ENCODE measurements at places on chromosomes 1 and 21.

DNA sequence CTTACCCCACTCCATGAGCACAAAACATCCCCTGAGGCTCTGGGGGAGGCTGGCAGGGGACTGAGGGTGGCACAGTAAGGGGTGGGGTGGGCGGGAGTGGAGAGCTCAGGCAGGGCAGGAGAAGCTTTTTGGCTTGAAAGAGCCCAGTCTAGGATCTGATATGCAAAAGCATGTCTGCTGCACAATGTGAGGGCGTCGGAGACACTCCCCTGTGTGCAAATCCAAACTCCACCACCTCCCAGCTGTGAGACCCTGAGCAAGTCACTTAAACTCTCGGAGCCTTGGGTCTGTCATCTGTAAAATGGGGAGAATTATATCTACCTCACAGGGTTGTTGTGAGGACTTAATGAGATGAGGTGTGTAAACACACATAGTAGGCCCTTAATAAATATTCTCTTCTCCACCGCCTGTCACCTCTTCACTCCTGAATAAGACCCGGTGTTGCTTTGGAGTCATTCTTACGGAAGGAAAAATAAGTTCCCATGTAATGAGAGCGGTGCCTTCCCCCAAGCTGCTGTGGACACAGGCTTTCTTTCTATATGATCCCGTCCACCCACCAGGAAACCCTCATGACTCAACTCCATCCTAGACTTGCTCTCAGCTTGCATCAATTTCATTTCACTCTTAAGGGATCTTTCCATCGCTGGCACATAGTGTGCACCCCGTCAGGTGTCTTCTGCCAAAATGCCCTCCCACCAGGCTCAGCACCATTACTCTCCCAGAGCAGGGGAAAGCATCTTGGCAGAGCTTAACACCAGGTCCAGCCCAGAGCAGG is 12.5 kb downstream of the KCNN3 start:
- no peak for DNase-seq

DNA sequence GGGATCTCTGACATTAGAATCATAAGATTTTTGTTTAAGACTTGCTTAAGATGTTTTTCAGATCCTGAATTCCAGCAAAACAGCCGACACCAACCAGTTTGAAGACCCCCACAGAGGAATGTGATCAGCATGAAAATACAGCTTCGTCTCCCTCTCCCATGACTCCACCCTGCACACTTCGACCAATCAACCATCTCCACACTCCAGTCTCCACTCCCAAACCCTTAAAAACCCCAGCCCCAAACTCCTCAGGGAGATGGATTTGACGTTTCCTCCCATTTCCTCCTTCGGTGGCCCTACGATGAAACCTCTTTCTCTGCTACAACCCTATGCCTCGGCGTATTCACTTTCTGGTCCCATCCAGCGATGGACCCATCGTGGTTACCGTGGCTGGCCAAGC is 30.1 kb upstream of the KIF26B start:
- DNase-seq = no peak

GRCh38 chr1:221272940-221273339 is 393.7 kb downstream of the HLX start:
- DNase-seq = no peak

GRCh38 chr1:64484651-64485050 is 14.7 kb downstream of the CACHD1 start:
- DNase-seq = no peak

DNA sequence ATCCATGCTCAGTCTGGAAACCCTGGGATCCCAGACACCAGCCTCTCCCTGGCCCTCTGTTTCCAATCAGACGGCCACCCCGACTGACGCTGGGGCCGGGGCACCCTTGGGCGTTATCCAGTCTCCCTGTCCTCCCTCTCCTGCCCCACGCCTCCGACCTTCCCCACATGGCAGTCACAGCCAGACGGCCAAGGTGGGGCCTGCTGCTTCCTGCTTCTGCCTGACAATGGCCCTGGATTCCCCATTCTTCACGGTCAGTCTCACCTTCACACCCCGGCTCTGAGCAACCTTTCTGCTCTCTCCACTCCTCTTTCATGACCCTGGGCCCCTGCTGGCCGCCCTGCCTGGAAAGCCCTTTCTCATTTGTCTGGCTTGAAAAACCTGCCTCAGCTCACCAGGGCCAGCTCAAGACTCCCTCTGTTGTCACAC is 6.6 kb downstream of the GNG4 start:
- DNase-seq = no peak

- no peak for DNase-seq
Measured at GRCh38 chr1:218698141-218698540, 353.0 kb downstream of the TGFB2 start.

GRCh38 chr1:207002724-207003146 is 29.8 kb downstream of the C1orf116 start:
- no peak for DNase-seq

- DNase-seq = no peak
Measured at GRCh38 chr1:1352786-1353388, 3.7 kb upstream of the DVL1 start.

- no peak for DNase-seq
Measured at GRCh38 chr1:22710701-22711049, at the start of gene EPHB2. Gene EPHB2, plus strand, starts transcription at chr1:22710839. Its CDS starts 144 bp downstream, at chr1:22710983.

DNA sequence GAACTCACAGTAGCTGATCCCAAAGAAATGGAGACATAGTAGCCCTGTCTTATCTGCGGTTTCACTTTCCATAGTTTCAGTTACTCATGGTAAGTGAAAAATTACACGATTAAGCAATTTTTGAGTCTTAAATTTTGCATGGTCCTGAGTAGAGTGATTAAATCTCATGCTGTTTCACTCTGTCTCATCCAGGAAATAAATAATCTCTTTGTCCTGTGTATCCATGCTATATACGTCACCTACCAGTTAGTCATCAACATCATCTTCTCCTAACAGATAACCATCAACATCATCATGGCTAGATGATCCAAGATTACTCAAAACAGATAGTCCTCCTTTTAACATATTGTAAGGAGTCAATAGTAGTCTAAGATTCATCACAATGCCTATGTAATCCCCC is 1589.3 kb downstream of the BRINP3 start:
- DNase-seq = no peak

GRCh38 chr1:114353262-114353661 is 157.7 kb downstream of the TRIM33 start:
- DNase-seq = no peak

- DNase-seq = no peak
Measured at GRCh38 chr1:211343607-211344006, 17.0 kb downstream of the TRAF5 start.

DNA sequence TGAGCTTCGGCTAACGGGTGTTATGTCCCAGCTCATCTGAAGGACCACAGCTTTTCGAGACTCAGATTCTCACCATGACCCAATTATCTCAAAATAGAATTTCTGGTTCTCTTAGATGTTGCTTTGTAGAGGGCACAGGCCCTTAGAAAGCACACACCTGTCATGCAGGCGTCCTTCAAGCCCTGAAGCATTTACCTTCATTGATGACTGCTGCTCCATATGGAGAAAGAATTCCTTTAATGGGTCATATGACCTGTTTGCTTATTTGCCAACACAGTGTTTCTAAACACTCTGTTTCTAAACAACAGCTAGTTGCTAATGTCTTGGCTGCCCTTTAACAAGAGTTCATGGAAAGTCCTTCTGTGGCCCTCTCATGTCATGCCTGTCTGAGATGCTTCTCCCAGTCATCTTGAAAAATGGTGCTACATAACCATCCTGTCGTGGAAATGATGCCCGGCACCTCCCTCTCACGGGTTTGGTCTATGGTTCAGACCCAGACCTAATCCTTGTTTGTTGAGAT is 495.7 kb downstream of the KIF26B start:
- no peak for DNase-seq

- DNase-seq = no peak
Measured at GRCh38 chr1:188715566-188715965, 1762.1 kb downstream of the BRINP3 start.

DNA sequence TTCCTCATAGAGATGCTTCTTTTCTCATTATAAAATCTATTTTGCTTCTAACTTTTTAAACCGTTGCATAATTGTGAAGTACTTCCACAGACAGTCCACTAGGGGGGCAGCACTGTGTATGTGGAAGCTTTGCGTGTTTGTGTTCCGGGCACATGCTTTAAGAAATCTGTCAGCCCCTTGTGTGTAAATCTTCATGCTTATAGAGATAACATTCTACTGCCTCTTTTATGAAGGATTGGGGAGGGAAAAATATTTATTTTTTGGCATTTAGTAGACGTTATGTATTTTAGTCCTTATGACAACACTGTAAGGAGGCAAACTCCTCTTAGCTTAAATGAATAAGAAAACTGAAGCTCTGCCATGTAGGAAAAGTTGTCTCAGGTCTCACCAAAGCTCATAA is 157.3 kb upstream of the PTGFR start:
- no peak for DNase-seq

GRCh38 chr1:15524021-15524282 is at the start of gene CASP9:
Gene CASP9, minus strand, starts transcription at chr1:15524215. Its CDS starts 15 bp downstream, at chr1:15524200.
- no peak for DNase-seq

DNA sequence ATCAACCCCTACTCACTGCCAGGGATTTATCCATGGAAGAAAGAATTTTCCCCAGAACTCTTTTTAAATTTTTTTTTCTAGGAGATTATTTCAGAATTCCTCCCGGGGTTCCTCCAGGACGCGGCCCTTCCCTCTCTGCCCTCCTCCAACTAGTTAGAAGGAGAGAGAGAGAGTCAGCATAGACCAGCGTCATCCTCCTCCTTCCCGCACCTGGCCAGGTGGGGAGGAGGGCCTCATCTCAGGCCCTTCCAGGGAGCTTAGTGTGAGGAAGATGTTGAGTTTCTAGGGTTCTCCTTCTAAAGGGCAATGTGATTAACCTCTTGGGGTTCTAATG is 63.6 kb downstream of the CDK18 start:
- no peak for DNase-seq

DNA sequence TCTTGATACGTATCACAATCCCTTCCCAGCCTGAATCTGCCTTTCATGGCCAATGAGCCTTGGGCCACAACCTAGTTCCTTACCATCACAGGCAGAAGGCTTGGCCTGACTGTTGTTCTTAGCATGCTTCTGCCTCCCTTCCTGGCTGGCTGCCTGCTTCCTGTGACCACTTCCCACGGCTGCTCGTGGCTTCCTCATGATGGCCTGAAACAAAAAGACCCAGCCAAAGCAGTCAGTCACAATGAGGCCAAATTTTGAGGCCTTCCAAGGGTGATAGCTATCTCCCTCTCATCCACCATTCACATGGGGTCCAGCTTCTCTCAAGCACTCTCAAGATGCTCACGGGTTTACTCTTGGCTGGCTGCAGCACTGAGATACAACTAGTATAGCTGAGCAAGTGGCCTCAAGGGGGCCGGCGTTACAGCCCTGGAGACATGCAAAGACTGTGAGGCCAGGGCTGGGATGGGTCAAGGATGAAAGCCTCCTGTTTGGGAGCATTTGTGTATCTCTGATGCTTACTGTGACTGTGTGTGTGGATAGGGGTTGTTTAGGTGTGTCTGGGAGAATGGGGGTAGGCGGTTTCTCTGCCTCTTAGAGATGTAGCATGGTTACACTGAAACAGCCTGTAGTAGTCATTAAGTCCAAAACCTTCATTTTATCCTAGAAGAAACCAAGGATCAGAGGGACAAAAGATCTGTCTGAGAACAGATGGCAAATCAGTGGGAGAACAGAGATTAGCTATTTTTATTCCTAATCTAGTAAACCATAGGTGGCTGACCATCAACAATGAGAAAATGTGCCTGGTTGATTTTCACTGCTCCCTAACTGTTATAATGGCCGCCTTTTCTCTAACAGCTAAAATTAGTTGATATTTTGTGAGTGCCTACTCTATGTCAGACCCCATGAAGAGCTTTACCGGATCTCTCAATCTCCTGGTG is 5.4 kb upstream of the TOE1 start:
- DNase-seq = no peak

GRCh38 chr1:246680696-246681130 is 43.5 kb upstream of the SCCPDH start:
- DNase-seq = no peak

DNA sequence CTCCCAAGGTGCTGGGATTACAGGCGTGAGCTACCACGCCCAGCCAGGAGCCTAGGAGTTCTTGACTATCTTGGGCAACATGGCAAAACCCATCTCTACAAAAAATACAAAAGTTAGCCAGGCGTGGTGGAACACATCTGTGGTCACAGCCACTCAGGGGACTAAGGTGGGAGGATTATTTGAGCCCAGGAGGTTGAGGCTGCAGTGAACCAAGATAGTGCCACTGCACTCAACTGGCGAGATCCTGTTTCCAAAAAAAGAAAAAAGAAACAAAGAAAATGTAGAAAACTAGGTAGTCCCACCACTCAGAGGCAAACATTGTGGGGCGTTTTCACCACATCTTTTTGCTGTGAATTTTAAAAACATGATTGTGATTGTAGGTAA is 141.3 kb downstream of the ZZZ3 start:
- DNase-seq = no peak

- DNase-seq = no peak
Measured at GRCh38 chr1:176789571-176790090, 326.7 kb downstream of the PAPPA2 start.

- DNase-seq = no peak
Measured at GRCh38 chr1:162371611-162372010, 5.0 kb downstream of the SPATA46 start.

DNA sequence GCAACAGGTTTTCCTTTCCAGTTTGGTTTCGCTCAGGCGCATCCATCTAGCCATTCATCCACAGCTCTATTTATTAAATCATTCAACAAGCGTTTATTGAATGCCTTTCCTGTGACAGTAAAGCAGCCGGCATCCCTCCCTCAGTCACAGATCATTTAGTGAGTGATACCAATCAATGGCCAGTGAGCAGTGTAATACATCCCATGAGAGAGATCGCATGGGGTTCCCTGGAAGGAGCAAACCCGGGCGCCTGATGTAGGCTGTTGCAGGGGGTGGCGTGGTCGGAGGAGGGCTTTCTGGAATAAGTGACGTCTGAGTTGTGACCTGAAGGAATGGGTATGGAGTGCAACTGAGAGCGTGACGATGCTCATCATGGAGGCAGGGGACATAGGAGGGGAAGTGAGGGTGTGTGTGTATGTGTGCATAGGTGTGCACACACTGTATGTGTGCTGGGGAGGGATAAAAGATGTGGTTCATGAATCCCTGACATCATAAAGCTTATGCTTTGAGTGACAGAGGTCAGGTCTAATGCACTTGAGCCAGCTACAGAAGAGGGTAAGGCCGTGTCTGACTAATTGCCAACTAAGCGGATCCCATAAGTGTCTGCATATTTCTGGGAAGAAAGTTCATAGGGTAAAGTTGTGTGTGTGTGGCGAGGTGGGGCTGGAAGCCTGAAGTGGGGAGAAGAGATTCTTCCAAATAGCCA is 6.6 kb downstream of the FCMR start:
- DNase-seq = no peak

DNA sequence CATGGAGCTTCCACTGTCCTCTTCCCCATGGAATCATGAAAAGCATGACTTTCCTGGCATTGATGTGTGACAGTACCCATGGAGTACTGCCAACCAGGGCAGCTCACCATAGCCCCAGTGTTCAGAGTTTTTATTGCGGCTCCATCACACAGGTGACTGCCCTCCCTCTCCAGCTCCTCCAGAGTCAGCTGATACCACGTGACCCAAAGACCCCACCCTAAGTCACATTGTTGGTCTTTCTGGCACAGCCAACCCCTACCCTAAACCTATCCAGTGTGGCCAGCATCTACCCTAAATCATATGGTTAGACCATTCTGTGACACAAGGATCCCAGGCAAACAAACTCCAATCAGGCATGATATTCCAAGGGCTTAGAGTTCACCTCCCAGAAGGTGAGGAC is 77.4 kb upstream of the VAMP3 start:
- DNase-seq = no peak
